COR-L47 (cell line): ENCODE measurements at places on chromosomes 3 and 15.
A peak's percentile ranks its signal among the peaks of the same experiment; 100 is the strongest.

GRCh38 chr3:122331886-122332285 lies 6.8 kb downstream of the CSTA start:
- no peak for DNase-seq

GRCh38 chr3:39819899-39820298 lies 10.5 kb downstream of the MYRIP start:
- DNase-seq: no peak

DNA sequence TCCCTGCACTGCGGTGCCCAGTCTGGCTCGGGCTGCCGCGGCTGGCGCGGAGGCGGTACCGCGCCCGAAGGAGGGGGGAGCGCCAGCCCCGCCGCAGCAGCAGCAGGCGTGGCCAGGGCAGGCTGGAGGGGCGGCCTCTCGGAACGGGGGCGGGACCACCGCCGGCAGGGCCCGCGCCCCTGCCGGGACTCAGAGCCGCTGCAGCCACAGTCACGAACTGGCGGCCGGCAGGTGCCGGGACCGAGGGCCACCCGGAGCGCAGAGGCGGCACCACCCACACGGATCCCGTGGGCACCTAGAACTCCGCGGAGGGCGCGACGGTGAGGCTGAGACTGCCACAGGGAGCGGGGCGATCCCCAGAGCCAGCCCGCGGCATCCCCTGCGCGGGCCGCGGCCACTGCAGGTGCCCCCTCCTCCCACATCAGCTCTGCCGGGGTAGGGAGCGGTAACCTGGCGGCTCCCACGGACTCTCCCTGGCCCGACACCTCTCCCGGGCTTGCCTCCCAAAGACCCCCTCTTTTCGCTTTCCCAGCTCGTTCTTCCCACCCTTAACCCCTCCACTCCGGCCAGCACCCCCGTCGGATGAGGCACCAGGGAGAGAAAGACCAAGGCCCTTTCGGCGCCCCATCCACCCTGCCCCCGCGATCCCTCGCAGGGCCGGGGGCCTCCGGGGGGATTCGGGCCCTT lies at the start of gene VWA5B2:
VWA5B2 (plus strand) TSS at position 192 of the 687 bp plus-strand sequence. CDS start 944 bp downstream, outside the sequence.
- peak; percentile 90 for DNase-seq

DNA sequence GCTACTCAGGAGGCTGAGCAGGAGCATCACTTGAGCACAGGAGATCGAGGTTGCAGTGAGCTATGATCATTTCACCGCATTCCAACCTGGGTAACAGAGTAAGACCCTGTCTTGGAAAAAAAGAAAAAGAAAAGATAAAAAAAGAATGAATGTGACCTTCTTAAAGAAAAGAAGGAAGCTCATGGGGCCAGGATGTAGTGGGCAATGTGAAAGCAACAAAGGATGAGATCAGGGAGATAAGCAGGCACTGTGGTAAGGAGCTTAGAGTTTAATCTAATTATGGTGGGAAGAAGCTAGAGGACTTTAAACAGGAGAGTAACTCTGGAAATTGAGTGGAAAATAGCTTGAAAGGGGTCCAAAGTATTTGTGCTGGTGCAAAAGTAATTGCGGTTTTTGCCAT lies 231.6 kb upstream of the UBE2E2 start:
- DNase-seq: no peak

DNA sequence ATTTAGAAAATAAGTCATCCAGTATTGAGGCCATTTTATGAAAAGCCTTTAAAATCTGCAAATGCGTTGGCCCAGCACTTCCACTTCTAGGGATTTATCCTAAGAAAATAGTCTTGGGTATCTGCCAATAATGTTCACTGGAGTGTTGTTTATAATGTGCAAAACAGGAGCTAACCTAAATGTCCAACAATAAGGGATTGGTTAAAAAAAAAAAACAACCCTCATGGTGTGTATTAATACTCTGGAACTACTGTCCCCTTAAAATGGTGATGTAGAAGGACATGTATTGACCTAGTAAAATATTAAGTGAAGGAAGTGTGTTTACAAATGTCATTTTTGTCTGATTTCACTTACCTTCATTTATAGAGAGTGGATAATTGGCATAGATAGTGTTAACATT lies 58.0 kb downstream of the IGF1R start:
- DNase-seq: no peak

- DNase-seq: no peak
Measured at GRCh38 chr15:69868756-69869155, 229.0 kb downstream of the TLE3 start.

- no peak for DNase-seq
Measured at GRCh38 chr15:44101944-44102343, 93.1 kb downstream of the FRMD5 start.

DNA sequence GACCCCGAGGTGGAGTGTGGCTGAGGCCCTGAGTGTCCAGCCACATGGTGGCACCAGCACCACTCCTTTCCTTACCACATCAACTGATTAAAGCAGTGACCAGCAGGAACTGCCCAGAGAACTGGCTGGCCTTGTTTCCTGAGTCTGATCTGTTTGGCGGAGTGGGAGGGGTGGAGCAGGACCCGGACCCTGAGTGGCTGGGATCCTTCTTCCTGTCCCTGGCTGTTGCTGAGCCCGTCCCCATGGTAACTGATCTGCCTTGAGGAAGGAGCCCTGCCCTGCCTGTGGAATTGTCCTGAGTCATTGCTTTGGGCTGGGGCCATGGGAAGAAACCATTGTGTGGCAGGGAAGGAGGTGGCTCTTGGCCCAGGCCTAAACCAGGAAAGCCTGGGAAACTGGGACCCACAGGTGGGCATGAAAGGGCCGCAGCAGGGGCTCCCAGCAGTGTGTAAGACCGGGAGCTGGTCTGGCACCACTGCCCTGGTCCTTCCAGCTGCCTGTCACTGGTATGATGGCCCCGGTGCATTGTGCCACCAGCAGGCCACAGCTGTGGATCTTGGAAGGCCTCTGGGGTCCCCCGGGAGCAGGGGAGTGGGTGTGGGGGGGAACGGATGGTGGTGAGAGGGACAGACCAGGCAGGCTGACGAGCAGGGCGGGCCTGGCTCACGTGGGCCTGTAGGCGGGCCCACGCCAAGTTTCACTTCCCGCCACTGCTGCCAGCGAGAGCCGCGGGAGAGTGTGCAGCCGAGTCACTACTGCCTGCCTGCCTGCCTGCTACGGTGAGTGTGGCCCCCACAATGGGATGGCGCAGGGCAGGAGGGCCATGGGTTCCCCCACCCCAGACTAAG lies 19.2 kb downstream of the ATRIP start:
- peak; percentile 83 for DNase-seq

DNA sequence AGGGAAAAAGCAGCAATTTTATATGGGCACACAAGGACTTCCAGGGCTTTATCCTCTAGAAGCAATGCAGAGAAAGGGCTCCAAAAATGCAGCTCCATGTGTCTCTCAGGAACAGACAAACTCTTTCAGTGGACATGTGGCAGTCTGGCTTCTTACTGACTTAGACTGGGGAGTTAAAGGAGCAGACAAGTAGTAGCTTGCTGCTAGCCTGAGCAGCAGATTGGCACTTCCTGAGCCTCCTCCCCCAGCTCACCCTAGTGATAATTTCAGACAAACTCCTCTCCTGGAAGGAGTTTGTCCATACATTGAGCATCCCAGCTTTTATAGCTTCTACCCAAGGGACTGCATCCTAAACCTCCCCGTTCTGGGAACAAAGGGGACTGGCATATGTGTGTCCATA lies 101.7 kb upstream of the MANF start:
- no peak for DNase-seq

- no peak for DNase-seq
Measured at GRCh38 chr15:49902685-49903501, 216.1 kb downstream of the ATP8B4 start.

GRCh38 chr15:60213377-60214000 lies 184.3 kb downstream of the ANXA2 start:
- DNase-seq: no peak

DNA sequence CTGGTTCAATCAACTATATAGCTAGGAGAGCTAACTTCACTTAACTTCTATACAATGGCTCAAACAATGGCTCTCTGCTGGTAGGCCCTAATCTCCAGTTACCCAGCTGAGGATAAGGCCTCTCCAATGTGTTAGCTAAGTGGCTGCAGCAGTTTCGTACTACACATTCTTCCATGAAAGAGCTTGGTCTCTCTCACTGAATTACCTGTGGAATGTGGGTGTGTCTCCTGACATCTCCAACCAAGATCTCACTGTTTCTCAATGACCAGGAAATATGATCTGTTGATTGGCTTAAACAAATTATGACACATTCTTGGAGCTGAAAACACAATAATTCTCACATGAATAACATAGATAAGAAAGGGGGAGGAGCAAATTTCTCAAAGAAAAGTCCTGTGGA lies 169.8 kb upstream of the ROBO1 start:
- no peak for DNase-seq

- no peak for DNase-seq
Measured at GRCh38 chr3:111733154-111733553, 125.9 kb upstream of the PHLDB2 start.

DNA sequence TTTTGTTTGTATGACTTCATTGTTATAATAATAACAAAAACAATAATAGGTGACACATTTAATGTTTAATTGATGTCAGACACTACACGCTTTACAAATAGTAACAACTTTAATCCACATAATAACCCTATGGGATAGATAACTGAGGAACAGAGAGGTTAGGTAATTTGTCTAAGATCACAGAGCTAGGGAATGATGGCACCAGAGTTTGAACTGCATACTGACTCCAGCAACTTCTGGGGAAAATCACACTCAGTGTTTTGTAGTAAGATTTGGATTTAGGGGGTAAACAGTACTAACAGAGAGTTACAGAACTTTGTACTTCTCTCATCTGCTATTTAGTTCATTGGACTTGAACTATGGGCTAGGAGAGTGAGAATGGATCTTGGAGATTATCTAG lies 66.0 kb downstream of the CMSS1 start:
- no peak for DNase-seq

DNA sequence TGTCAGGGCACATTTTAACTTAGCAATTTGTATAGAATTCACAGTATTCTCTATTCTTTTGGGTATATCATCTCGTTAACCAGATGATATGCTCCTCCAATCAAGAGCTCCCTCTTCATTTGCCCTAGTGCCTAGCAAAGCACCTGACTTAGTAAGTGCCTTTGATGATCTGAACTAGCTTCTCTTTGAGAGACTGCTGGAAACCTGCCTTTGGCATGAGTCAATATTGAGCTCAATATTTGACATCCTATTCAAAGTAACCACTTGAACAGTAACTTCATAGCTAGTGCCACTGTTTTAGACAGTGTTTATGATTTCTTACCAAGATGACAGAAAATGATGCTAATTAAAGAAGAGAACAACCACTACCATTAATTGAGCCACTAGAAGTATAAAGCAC lies 696.3 kb upstream of the UBE2E2 start:
- no peak for DNase-seq
